ENCODE measurements at places on chromosomes 7 and 10. TPM values are rescaled to one million over a fixed set of nuclear protein-coding genes. Genes with fewer than 3 reads are reported as not detected.

Gene CFAP69
- 5.5 TPM for polyA plus RNA-seq

Gene ZNF22
- 16.0 TPM for polyA plus RNA-seq

Gene GJD4
- polyA plus RNA-seq: not detected

Gene CTAGE4
- not detected for polyA plus RNA-seq

Gene NXPH1
- polyA plus RNA-seq: not detected

Gene MYOF
- polyA plus RNA-seq: 32.1 TPM

Gene SLC13A1
- polyA plus RNA-seq: not detected

Gene TLX1
- 0.02 TPM for polyA plus RNA-seq

Gene LIPF
- polyA plus RNA-seq: 2,549 TPM

Gene PLPP4
- not detected for polyA plus RNA-seq

Gene CAPZA2
- polyA plus RNA-seq: 31.4 TPM

Gene C10orf143
- polyA plus RNA-seq: 4.2 TPM

Gene SFXN3
- 17.0 TPM for polyA plus RNA-seq

Gene MYL10
- not detected for polyA plus RNA-seq
